Forelimb muscle (tissue), 1 donor: ENCODE measurements at places on chromosomes 11 and 22.
A peak's percentile ranks its signal among the peaks of the same experiment; 100 is the strongest.

DNA sequence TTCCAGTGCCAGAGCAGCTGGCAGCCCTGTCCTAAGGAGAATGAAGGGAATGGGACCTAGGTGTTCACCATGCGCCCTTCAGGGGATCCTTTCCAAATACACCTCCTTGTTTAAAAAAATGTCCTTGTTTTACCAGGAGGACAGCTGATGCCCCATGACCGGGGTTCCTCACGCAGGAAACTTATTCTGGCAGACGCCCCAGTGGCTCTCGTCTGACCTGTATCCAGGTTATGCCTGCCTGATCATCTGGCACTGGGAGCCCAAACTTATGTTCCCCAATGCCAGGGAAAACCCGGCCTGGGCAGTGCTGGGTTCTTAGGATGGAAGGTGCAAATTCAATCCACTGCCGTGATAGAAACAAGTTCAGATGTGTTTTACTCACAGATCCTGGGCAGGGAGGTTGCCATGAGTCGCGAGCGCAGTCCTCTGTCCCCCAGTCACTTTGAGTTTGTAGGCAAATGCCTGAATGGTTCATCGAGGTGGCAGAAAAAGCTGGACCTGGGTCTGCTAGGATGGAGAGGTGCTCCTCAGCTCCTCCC is 31.5 kb downstream of the MOV10L1 start:
- DNase-seq = no peak

- no peak for DNase-seq
These were observed 40.7 kb downstream of the ARFGAP3 start for GRCh38 chr22:42816336-42816735.

DNA sequence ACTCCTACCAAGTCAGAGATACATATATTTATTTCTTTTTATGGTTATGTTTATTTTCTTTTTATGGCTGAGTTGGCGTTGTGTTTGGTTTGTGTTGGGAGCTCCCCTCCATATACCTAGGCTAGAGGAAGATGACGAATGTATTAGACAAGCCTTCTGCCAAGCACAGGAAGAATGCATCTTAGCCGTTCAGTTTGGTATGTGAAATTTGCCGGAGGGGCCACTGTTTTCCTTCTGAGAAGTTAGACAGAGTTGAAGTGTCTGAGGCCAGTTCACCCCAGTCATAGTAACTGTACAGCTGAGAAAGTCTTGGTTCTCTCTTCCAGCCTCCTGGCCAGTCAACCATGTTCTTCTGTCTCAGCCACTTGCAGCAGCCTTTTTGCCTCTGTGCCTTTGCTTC is 29.8 kb downstream of the TEAD1 start:
- no peak for DNase-seq

GRCh38 chr11:125193416-125193726 is 28.8 kb downstream of the PKNOX2 start:
- no peak for DNase-seq

DNA sequence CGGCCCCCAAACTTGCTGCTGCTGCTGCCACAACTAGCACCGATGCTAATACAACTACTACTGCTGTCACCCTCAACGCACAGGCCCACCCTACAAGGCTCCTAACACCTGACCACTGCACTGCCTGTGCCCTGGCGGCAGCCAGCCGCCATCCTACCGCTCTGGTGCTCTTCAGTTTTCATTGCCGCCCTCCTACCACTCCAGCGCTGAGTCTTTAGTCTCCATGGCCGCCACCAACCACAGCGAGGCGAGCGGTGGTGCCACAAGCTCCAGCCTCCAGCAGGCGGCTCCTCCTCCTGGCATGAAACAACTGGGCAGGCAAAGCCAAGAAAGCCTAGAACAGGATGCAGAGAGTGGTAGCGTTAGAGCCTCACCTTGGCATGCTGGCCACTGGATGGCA is 5.0 kb upstream of the RFPL3 start:
- DNase-seq = no peak

DNA sequence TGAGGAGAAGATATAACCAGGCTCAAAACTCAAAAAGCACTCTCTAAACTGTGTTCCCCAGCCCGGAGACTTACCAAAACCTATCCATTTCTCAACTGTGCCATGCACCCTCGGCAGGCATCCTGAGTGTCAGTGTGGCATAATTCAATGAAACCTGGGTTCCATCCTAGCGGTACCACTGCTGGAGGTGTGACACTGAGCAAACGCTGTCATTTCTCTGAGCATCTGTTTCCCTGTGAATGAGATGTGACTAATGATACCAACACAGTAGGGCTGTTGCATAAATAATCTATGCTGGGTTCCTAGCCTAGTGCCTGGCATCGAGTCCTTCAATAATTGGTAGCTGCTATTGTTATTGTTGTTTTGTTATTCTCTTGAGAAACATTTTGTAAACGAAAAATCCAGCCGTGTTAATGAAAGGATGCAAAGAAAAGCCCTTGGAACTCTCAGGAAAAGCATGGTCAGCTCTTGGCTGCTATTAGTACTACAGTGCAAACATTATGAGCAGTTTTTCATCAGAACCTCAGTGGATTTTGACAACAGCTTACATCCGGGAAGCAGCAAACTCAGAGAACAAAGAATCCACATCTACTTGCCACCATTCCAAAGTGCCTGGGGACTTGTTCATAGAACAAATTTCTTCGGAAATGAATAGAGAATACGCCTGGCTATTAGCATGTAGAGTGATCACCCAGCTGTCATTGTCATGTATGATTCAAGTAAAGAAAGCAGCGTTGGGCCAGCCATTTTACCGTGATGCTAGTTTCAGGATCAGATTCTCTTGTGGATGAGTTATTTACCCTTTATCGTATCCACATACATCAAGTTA is 53.7 kb downstream of the TECTA start:
- DNase-seq = no peak

GRCh38 chr11:27040302-27041115 is at the start of gene BBOX1:
Gene BBOX1, plus strand, starts transcription at chr11:27040815. Its CDS starts 14,616 bp downstream, at chr11:27055431.
- DNase-seq = no peak

GRCh38 chr22:41445129-41446056 is 1.2 kb downstream of the TOB2 start:
- DNase-seq = no peak

DNA sequence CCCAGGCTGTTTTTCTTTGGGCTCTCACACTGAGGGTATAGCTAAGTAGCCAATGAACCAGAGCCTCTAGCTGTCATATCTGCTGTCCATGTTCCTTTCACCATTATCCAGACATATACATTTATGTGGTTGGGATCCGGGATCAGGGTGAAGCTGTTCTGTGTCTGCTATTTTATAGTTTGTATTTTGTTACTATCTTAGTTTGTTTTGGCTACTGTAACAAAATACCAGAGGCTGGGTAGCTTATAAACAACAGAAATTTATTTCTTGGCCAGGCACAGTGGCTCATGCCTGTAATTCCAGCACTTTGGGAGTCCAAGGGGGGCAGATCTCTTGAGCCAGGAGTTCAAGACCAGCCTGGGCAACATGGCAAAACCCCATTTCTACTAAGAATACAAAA is 40.5 kb upstream of the CABP7 start:
- DNase-seq = no peak

DNA sequence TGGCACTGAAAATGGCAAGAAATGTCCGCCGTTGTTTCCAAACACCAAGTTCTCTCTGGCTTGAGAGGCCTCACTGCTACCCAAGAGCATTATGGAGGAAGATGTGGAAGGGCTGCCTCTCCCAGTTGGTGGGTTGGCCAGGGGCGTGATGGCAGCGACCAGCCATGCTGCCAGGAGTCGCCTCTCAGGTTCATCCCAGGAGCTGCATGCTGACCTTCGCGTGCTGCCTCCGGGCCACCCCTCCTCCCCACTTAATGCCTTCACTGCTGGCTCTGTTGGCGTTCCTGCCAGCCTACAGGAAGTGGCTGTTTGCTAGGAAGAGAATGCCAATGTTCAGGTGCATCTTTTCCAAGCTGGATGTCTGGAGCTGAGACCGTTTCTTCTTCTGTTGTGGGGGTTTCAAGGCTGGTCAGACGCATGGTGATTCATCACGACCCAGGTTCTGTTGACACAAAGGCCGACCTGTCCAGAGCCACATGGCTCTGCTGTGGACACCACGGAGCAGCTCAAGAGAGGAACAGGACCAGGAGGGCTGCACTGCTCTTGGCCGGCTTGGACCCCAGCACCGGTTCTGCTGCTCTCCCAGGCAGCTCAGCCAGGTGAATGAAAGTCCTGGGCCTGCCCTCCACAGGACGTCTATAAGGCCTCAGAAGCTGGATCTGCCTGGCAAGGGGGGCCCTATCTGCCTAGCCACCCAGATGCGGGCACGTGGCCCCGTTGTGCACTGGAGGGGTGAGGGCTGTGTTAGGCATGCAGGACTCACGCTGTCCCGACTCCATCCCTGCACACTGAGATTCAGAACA is 25.1 kb downstream of the TBX1 start:
- no peak for DNase-seq

- no peak for DNase-seq
These were observed 54.3 kb downstream of the SCUBE1 start for GRCh38 chr22:43288807-43289420.

DNA sequence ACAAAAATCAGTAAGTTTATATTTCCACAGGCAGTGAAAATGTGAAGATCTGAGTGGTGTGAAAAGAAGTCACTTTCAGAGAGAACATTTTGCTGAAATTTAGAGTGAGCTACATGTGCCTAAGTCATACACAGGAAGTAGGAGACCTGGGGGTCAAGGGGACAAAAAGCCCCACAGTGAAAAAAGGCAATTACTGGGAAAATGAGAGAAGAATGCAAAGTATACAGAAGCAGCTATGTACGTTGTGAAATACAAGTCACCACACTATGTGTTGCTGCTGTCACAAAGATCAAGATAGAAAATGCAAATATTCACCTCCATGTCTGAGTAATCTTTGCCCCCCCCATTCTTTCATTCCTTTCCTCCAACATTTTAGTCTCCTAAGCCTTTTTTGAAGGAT is 21.6 kb upstream of the SESN3 start:
- DNase-seq = no peak

- DNase-seq = peak; percentile 19
These were observed 31.5 kb downstream of the C2CD3 start for GRCh38 chr11:74139151-74139918.

DNA sequence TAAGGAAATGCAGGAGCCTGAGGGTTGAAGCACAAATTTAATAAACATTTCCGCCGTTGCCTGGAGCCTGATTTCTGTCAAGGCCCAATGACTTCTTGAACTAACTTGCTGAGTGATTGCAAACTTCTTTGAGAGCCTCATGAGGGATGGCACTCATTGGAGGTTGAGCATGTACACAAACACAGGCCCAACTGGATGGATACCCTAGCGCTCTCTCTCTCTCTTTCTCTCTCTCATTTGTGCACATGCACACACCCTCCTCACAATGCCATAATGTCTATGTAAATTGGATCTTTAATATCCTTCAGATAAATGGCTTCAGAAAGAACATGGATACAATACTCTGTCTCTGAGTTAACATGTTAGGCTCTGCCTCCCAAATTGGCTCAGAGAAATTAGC is 597.7 kb upstream of the CADM1 start:
- no peak for DNase-seq

DNA sequence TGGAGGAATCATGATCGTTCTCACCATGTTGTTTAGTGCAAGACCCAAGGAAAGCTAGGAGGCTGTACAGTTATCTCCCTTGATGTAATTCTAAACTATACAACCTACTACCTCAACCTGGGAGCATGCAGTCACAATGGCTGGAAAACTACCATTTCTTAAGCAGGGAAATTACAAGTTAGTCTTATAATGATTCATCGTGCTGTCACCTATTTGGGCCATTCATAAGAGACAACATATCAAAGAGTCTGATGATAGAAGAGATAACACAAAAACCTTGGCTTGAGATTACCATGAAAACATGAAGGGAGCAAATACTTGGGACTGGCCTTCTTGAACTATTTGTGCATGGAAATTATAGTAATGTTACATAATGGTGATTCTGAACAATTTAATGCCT is 30.5 kb upstream of the BLID start:
- DNase-seq = no peak

DNA sequence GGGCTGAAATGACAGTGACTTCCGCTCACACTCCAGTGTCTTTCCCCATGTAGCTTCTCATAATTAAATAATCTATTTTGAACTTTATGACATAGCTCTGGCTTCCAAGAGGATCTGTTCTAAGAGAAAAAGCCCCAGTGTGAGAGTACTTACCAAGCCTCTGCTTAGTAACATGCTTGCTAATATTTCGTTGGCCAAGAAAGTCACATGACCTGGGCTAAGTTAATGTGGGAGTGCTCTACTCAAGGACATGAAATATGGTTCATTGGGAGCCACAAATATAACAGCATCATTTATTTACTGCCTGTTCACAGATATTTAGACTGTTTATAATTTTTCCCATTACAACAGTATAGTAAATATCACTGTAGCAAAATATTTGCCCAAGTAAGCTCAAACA is 42.5 kb downstream of the CCDC73 start:
- no peak for DNase-seq

- peak; percentile 84 for DNase-seq
These were observed 16.7 kb downstream of the BCL9L start for GRCh38 chr11:118908901-118909618.

DNA sequence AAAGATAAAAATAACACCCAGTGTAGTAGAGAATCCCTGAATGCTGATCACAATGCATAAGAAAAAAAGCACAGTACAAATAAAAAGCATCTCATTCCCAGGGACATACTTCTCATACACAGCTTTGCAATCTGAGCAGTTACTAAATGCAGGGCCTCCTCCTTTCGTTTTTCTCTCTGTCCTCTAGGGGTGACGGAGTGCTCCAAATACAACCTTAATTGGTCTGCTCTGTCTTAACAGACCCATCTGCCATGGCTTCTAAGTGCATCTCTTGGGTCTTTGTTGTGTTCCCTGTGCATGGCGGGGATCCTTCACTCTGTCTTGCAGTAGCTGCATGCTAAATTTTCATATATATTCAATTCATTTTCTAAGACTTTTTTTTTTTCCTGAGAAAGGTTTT is 1114.2 kb upstream of the RAG2 start:
- DNase-seq = no peak

DNA sequence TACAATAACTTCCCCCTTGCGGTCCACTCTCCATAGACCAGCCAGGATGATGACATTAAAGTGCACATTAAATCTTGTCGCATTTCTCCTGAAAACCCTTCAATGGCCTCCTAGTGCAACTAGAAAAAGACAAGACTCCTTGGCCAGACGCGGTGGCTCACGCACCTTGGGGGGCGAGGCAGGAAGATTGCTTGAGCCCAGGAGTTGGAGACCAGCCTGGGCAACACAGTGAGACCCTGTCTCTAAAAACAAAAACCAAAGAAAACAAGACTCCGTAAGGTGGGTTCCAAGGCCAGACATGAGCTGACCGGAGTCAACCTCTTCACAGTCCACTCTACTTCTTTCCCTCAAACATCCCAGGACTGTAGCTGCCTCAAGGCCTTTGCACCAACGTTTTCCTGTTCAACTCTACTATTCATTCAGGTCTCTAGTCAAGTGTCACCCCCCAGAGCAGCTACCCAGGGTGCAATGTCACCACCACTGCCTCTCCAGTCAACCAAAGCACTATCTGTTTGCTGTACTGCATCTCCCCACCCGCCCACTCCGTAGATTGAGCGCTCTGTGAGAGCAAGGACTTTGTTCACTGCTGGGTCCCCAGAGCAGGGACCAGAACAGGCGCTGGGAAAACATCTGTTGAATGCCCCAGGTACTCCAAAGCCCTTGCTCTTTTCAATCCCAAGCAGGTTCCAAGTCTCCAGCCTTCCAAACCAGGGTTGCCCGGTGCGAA is 739 bp downstream of the ZMAT5 start:
- no peak for DNase-seq
